ENCODE measurements at places on chromosomes 2 and 18. TPM values are rescaled to one million over a fixed set of nuclear protein-coding genes. Genes with fewer than 3 reads are reported as not detected.

DNA sequence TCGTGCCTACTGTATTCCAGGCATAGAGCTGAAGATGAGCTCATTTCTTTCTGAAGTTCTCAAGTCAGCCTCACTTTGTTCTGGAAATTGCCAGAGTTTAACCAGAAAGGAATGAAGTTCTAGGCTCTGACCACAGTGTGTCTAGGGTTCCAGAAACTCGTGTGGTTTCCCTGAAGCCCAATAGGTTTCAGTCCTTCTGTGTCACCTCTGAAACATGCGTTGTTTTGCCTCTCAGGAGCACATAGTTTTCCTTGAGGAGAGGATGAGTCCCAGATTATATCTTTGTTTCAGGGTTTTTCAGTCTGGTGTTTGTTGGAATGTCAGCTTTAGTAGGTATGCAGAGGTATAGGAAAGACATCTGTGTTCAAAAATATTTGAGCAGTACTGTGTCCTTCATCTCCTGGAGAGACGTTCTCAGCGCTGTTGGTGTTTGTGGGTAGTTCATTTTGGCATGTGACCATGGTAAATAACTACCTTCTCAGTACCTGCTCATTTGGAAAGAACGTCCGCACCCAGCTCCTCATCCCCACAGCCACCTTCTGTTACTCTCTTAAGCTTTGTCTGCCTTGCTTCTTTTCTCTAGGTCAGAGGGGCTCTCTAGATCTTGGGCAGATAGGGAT lies 56.6 kb downstream of the RALBP1 start:
- ATAC-seq = no peak

GRCh38 chr2:7430869-7431641 lies 513.8 kb downstream of the RNF144A start:
- no peak for ATAC-seq

GRCh38 chr18:58572181-58572580 lies 56.7 kb downstream of the ALPK2 start:
- no peak for ATAC-seq

DNA sequence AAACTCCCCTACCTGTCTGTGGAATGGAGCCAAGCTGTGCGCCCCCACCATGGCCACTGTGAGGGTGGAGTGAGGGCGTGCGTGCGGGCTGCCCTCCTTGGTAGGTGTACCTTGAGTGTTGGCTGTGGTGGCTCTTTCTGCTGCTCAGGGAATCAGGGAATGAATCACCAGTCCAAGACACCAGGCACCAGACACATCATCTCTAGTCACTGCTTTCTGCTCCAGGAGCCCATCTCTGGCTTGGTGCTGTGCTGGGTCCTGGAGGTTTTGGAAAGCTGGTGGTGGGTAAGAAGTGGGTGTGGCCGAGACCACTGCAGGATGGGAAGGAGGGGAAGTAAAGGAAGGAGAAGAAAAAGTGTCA lies 209.9 kb downstream of the SEPTIN10 start:
- ATAC-seq = no peak

The SAP130 gene
- 8.6 TPM for total RNA-seq

The RTKN gene
- total RNA-seq = 10.9 TPM

Measured in gastroesophageal sphincter (tissue), 4 donors.